Bronchial epithelial cell (primary cell): ENCODE measurements at places on chromosomes 2 and 18. TPM values are rescaled to one million over a fixed set of nuclear protein-coding genes. Genes with fewer than 3 reads are reported as not detected.

The SCYGR1 gene
- total RNA-seq: not detected in 2 replicates

DNA sequence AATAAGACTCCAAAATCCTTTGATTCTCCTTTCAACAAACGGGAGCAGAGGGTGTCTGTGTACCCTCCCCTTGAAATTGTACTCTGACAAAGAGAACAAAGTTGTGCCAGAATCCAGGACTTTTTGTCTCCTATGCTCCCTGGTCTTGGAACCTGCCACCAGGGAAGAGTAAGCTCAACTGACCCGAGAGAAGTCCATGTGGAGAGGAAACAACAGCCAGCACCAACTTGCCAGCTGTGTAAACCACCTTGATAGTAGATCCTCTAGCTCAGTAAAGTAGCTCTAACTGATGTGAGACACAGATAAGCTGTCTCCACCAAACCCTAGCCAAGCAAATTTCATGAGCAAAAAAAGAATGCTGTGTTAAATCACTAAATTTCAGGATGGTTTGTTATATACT is 46.9 kb downstream of the LNPK start:
- no peak for DNase-seq

The DYNAP gene
- not detected in 2 replicates for total RNA-seq

The FHOD3 gene
- total RNA-seq: 8.8 and 15.8 TPM in 2 replicates

The TACR1 gene
- not detected in 2 replicates for total RNA-seq
